NCI-H2171 treated with DMSO at 0.1 percent for 48 hours (cell line): ENCODE measurements at places on chromosomes 6 and 20.

- DNase-seq = no peak
Measured at GRCh38 chr6:45998524-45998923, 17.1 kb downstream of the CLIC5 start.

DNA sequence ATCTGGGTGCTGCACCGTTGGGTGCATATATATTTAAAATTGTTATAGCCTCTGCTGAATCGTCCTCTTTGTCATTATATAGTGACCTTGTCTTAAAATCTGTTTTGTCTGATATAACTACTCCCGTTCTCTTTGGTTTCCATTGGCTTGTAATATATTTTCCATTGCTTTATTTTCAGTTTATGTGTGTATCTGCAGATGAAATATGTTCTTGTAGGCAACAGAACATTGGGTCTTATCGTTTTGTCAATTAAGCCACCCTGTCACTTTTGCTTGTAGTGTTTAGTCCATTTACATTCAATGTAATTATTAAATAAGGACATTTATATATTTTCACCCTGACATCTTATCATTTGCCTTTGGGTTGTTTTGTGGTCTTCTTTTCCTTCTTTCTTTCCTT lies 933.9 kb downstream of the EPHA7 start:
- DNase-seq = no peak

GRCh38 chr6:157563611-157564284 lies 182.8 kb downstream of the ZDHHC14 start:
- DNase-seq = no peak

- no peak for DNase-seq
Measured at GRCh38 chr6:30157581-30157980, 3.4 kb downstream of the TRIM10 start.

DNA sequence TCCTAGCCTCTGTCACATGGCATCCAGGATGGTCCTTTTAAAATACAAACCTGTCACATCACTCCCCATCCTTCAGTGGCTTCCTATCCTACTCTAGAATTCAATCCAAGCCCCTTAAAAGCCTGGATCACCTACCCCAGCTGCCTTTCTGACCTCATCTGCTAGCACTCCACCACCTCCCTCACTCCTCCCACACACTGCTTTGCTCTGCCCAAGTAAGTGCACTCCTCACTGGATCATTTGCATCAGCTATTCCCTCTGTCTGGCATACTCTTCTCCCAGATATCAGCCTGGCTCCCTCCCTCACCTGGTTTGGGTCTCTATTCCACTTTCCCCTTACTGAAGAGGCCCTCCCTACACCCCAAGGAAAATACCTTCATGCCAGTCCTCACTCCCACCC lies 10.5 kb downstream of the C6orf136 start:
- no peak for DNase-seq

DNA sequence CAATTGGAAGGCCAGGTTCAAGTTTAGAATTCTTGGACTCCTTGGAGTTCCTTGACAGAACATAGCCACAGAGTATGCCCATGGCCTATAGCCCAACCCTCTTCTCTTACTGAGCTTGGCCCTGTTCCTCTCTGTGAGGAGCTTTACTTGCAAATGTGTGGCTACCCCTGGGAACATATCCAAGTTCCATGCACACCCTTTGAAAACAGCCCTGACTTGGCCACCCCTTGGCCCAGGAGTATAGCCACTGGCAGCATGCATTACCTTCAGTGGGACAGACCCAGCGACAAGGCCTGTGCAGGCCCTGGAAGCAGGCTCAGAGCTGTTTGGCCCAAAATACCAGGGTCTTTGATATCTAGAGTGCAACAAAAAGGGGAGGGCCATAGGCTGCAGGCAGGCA lies 19.5 kb upstream of the MAS1 start:
- no peak for DNase-seq

DNA sequence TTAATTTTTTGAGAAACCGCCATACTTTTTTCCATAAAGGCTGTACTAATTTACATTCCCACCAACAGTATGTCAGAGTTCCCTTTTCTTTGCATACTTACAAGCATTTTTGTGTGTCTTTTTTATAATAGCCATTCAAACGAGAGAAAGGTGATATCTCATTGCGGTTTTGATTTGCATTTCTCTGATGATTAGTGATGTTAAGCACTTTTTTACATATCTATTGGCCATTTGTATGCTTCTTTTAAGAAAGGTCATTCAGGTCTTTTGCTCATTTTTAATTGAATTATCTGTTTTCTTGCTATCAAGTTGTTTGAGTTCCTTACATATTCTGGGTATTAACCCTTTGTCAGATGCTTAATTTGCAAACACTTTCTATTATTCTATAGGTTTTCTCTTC lies 176.1 kb upstream of the UFL1 start:
- no peak for DNase-seq

- DNase-seq = no peak
Measured at GRCh38 chr20:4375881-4376280, 345.8 kb upstream of the PRND start.

GRCh38 chr20:63551068-63551467 lies 2.9 kb upstream of the FNDC11 start:
- DNase-seq = no peak

DNA sequence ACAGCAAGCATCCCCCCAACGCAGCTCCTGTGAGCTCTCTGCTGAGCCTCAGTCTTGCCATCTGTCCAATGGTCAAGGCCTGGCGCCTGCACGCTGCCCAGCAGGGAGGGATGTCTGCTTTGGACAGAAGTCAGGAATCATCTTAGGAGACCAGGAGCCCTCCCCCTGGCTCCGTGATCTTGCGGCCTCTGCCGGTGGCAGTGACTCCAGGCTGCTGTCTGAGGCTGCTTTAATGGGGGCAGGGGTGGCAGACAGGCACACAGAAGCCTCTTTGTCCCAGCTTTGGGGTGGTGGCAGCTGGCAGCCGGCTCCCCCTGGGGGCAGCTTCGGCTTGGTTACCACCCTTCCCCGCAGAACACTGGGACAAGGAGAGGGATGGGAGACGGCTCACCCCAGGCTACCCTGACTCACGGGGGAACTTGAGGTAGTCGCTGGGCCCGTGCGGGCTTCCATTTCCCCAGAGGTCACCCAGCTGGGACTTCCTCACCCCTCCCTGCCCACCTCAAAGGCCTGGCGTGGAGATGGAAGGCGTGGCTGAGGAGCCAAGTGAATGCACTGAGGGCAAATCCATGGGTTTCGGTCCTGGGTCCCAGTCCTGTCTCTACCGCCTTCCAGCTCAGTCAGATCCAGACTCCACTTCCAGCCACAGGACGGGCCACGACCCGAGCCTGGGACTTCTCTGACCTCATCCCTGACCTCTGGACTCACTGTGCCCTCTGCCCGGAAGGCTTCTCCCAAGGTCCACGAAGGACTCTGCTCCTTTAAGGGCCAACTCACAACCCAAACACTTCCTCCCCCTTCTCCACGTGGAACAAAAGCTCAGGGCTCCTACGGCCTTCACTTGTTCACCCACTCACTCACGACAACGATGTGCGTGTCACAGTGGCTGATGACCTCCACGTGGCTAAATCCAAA lies 14.8 kb downstream of the PEDS1 start:
- DNase-seq = peak; percentile 53

DNA sequence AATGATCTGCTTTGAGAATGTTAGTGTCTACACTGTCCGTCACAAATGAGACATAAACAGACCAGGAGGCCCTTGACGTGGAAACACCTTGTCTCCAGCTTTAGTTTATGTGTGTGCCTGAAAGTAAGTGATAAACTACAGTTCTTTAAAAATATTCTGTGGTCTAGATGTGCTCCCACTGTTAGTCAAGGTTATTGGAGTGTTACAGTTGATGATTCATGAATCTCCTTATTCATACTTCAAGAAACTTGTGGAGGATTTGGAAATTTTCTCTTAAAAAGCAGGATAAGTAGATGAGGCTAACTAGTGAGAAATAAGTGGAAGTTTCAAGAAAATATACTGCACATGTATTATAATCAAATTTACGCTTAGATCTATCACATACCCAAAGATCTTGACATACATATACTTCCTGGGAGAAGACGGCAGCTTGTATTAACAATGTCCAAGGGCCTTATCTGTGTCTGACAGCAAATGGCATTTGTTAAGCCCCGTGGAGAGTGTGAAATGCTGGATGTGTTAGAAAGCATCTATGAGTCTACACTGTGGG lies 90.5 kb upstream of the MBOAT1 start:
- DNase-seq = no peak

- DNase-seq = no peak
Measured at GRCh38 chr6:149855040-149855654, 9.0 kb downstream of the LRP11 start.

GRCh38 chr20:58137651-58138265 lies 90.7 kb downstream of the ANKRD60 start:
- no peak for DNase-seq

DNA sequence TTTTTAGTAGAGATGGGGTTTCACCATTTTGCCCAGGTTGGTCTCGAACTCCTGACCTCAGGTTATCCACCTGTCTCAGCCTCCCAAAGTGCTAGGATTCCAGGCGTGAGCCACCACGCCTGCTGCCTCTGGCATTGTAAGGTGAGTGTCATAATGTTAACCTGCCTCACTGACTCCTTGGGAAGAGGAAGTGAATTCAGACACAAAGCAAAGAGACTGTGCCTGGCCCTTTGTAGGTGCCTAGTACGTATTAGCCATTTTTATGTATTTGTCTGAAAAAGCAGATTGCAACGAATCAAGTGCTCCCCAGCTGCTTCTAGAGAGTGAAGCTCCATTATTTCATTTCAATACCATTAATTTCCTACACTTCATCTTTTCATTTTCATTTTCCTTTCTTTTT lies 260.5 kb downstream of the SAMD5 start:
- no peak for DNase-seq

DNA sequence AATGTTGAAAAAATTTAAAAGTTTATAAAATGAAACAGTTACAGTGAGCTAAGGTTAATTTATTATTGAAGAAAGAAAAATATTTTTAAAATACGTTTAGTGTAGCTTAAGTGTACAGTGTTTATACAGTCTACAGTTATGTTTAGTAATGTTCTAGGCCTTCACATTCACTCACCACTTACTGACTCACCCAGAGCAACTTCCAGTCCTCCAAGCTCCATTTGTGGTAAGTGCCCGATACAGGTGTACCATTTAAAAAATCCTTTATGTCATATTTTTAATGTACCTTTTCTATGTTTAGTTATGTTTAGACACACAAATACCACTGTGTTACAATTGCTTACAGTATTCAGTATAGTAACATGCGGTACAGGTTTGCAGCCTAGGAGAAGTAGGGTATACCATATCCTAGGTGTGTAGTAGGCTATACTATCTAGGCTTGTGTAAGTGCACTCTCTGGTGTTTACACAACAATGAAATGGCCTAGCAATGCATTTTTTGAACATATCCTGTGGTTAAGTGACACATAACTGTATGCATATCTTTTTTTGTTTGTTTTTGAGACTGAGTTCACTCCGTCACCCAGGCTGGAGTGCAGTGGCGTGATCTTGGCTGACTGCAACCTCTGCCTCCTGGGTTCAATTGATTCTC lies 26.3 kb downstream of the FLRT3 start:
- DNase-seq = no peak

GRCh38 chr20:64244870-64245603 lies 10.5 kb upstream of the PCMTD2 start:
- no peak for DNase-seq

DNA sequence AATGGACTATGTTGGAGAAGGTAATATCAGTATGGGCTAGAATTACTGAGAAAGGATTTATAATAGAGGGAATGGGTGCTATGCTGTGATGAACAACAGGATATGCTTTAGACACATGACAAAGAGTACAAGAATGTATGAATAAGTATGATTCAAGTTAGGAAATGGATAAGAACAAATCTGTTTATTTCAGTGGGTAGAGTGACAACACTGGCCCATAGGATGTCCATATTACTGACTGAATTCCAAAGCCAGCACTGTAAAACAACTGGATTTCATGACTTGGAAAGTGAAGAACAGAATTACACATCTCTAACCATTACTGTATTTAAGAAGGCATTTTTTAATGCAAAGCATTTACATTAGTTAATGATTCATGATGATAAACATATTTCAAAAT lies 35.9 kb downstream of the EPM2A start:
- no peak for DNase-seq

DNA sequence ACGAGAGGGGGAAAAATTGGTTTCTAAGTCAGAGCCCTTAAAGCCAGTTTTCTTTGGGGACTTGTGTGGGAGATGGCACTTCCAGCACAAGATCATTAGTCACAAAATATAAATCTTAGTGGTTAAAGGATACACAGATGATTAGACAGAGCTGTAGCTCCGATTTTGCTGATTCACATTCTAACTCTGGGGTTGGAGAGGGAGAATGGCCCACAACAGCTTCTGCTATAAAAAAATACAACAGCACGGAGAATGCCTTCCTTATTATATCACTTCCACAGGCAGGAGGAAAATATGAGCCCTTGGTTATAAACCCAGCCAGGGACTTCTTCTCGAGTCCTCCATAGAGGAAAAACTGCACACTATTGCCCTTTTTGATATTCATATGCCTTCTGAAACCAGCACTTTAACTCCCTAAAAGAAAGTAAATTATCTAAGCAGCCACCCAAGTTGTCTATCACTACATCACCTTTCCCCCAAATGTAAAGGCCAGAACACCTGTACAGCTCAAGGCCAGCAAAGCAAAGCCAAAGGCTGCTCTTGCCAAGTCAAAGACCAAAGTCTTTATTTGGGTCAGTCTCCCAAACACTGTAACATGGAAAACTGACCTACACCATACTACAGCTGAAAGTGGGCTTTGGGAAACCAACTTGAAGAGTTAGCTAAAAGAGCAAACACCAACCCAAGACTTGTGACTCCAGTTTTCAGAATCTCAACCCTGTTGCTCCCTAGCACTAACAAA lies 10.4 kb downstream of the MRPL14 start:
- DNase-seq = no peak

DNA sequence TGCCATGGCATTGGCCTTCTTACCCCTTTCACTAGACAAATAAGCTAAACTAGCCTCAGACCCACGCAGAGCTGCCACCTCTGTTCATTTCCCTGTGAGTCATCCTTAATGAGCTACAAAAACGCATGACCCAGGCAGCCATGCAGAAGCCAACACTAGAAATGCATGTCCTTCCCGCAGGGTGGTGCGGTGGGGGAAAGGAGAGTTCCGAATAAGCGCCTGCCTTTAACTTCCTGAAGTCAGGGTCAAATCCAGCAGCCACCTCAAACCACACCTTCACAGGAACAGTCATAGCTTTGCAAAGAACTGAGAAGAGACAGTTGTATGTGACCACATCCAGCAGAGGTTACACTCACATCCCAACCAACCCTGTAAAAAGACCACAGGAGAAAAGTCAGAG lies 40.4 kb downstream of the IRF4 start:
- no peak for DNase-seq

DNA sequence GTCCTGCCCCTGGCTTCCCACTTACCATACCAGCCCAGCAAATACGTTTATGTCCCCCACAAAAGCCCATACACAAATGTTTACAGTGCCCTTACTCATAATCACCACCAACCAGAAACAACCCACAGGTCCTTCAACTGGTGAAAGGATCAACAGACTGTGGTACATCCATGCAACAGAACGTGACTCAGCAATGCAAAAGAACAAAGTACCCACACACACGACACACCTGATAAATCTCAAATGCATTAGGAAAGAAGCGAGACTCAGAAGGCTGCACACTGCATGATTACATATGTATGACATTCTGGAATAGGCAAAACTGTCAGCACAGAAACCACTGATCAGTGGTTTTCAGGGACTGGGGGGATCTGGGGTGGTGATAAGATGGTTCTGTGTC lies 20.5 kb downstream of the NCR2 start:
- DNase-seq = no peak
